Smooth muscle cell of the coronary artery (primary cell): ENCODE measurements at places on chromosomes 12 and 14. TPM values are rescaled to one million over a fixed set of nuclear protein-coding genes. Genes with fewer than 3 reads are reported as not detected.

Gene PTPRB
- total RNA-seq, result 3.9 and 19.1 TPM in 2 replicates

Gene ALG10
- total RNA-seq, result 4.9 and 6.3 TPM in 2 replicates

Gene BBS10
- 7.4 and 11.9 TPM in 2 replicates for total RNA-seq

Gene RILPL1
- 10.1 and 16.0 TPM in 2 replicates for total RNA-seq

Gene LRTM2
- total RNA-seq, result not detected in 2 replicates

Gene EGLN3
- 0.08 and 1.3 TPM in 2 replicates for total RNA-seq

Gene METTL17
- total RNA-seq, result 19.3 and 27.7 TPM in 2 replicates

Gene CFAP54
- 1.1 and 1.6 TPM in 2 replicates for total RNA-seq
